ENCODE measurements at places on chromosomes 3 and 15.

DNA sequence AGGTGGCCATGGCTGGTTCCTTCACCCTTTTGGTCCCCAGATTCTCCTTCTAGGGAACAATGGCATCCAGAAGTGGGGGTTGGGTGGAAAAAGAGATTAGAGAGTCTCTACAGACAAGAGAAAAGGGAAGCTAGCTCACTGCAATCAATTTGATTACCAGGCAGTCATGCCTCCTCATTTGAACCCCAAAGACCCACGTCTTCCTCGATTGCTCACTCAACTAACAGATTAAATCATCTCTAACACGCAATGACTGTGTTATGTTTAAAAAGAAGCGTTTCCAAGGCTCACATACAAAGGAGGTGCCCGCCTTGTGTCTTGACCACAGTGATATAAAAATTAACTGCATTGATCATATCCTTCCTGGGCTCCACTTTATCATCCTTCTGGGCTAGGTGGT, 57.6 kb downstream of the BHLHE40 start:
- no peak for DNase-seq

- DNase-seq: no peak
Measured at GRCh38 chr3:38970851-38971638, 80.7 kb downstream of the SCN11A start.

GRCh38 chr3:37030588-37030987, 37.3 kb downstream of the MLH1 start:
- no peak for DNase-seq

- peak; percentile 8 for DNase-seq
Measured at GRCh38 chr3:72155391-72156064, 370.6 kb upstream of the PROK2 start.

- DNase-seq: no peak
Measured at GRCh38 chr15:58213587-58214338, 75.6 kb downstream of the AQP9 start.

- no peak for DNase-seq
Measured at GRCh38 chr3:72601060-72601459, 247.2 kb downstream of the SHQ1 start.

GRCh38 chr3:72520690-72521308, 327.4 kb downstream of the SHQ1 start:
- no peak for DNase-seq

- no peak for DNase-seq
Measured at GRCh38 chr3:65778968-65779367, 259.8 kb downstream of the MAGI1 start.

- no peak for DNase-seq
Measured at GRCh38 chr3:59876533-59877062, 826.8 kb upstream of the CFAP20DC start.

GRCh38 chr3:38067508-38068233, 28.7 kb downstream of the DLEC1 start:
- no peak for DNase-seq

DNA sequence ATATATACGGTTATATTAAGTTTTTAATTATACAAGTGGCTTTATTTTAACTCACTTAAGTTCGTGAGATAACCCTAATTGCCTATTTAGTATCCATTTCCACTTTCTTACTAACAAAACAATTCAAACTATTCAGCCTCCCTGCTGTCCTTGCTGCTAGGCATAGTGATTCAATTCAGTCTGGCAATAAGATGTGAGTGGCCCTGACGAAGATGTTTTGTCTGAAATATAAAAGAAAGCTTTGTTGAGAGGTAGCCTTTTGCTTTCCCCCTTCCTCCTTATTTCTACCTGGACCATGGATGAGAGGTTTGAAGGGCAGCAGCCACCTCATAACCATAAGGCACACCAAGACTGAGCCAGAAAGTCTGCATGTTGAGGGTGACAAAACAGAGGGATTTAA, 89.3 kb upstream of the TRIM42 start:
- DNase-seq: no peak

- no peak for DNase-seq
Measured at GRCh38 chr3:24242012-24242698, 252.5 kb downstream of the THRB start.

DNA sequence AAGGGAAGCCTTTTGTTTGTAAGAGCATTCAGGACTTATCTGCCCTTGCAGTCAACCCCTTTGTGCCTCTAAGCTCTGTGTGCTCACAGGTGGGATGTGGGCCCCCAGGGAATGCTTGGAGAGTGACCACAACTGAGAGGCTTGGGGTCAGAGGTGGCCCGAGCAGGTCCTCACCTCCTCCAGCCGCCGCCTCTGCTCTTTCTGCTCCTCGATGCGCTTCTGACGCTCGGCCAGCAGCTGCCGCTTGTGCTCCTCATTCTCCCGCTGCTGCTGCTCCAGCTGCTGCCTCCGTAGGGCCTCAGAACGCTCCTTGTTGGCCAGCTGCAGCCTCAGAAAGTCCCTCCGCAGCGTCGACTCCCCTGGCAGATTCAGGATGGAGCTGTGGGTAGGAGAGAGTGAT, 130.8 kb upstream of the SLC2A2 start:
- no peak for DNase-seq

DNA sequence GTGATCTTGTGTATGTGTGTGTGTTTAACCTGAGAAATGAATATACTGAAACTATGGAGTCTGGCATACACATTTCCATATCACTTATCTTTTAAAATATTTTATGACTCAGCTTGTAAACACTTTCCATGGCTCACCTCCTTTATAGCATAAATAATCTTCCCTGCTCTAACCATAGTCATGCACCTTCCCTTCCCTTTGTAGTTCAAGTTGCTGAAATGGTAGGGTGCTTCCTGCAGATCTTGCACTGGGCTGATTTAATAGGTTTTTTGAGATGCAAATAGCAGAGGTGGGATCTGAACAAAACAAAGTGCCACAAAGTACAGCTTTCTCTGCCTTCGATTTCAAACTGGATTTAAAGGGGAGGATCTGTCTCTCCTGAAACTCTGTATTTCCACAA, 712.7 kb upstream of the LMCD1 start:
- no peak for DNase-seq

- no peak for DNase-seq
Measured at GRCh38 chr3:190026154-190026553, 94.5 kb downstream of the P3H2 start.

DNA sequence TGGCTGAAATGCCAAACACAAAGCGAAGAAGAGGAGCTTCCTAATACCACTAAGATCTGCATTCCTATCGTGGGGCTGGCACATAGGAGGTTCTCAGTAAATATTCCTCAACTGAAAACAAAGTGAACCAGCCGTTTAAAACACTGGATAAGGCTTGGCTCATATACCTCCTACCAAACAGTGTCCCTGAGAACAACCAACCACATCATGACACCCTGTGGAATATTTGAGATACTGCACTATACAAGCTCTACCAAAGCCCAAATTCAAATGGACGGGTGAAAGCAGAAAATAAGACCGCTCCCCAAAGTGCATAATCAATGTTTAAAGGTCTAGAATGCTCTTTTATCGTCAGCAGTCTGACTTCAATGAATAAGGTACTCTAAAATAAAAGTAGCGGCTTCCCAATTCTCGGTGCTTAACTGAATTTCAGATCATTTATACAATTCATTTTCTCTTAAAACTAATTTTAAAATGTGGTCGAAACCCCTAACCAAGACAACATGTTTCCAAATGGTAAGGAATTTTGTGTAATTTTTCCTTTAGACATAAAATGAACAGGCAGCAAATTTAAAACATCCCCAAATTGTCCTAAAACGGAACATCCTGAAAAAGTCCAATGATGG, 425.8 kb downstream of the ERC2 start:
- no peak for DNase-seq

DNA sequence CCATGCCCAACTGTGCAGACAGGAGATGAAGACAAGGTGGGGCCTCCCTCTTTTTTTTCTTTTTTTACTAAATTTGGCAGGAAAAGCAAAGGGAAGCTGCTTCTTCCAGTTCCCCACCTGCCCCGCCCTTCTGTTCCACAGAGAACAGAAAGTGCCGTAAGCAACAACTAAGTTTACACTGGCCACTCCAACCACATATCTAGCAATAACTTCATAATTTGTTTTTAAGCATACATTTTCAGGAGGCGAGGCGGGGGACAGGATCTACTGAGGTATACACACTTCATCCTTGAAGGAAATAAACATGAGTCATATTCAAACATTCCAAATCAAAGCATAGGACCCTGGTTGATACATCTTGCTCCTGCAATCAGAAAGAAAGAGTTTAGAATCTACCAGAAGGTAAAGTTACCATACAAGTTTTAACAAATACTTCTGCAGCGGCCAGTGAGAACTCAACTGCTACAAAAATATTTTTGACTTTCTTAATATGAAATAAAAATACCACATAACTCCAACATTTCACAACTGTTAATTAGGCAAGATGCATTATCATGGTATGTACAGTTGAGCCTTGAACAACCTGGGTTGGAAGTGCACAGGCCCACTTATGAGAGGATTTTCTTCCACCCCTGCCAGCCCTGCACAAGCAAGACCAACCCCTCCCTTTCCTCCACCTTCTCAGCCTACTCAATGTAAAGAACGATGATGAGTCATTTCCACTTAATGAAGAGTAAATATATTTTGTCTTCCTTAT, 50.7 kb downstream of the FOXP1 start:
- DNase-seq: no peak

GRCh38 chr3:195385526-195385925, 57.3 kb downstream of the ACAP2 start:
- no peak for DNase-seq

DNA sequence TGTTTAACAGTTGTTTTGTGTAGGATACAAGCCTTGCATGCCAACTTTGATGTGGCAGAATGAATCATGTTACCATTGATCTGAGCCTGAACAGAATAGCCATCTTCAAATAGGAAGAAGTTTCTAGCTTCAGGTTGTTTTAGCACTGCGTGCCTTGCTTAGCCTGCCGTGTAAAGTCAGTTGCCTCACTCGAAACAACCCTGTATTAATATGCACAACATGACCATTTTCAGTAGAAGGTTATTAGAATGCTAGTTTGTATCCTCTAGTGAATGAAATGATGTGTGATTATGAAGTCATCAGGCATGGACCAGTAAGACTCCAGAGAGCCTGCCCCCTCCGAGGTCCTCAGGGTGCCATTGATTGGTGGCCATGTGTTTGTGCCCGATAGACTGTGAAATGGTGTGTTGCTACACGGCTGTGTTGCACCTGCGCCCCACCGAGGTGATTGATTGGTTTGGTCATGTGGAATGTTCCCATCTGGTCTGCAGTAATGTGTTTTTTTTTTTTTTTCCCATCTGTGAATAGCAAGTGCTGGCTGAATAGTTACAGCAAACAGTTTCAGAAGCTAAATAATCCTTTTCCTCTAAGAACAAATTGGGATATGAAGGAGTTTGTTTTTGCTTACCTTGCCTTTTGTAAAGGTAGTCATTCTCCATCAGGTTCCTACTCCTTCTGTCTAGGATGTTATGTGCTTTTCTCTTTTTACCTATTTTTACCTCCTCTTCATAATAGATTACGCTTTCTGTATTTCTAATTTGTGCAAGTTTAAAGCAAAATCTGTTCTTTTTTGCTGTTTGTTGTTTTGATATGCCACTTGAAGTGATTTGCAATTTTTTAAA, 214.9 kb downstream of the TCF12 start:
- DNase-seq: no peak

GRCh38 chr15:87634361-87634760, 622.2 kb downstream of the NTRK3 start:
- no peak for DNase-seq

DNA sequence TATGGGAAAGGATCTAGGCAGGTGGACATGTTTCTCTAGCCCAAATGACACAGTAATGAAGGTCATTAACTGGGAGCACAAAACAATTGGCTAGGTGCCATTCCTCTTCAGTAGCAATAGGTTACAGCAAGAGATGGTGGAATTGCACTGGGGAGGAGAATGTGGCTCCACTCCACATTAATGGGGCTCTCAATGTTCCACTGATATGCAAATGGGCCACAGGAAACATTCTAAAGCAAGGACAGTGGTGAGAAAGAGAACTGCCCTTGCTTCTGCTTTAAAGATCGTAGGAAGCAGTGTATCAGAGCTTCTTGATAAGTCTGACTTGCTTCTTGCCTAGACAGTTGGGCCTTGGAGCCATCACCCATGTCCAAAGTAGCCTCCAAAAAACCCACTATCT, 271.4 kb upstream of the PPP2R3A start:
- no peak for DNase-seq

DNA sequence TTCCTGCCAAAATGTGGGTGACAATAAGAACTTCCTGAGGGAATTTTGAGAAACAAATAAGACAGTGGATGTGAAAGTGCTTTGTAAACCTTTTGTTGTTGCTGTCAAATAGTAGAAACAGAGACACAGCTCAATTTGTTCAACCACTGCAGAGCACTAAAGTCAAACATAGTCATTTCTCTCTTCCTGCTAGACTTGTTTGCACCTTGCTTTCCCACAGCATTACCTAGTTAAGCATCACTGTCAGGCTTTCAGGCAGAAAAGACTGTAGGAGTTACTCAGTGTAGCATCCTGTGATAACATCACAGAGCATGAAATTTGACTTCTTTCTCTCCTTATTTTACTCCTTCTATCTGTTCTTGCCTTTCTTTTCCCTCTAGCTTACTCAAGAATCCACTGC, 27.1 kb downstream of the SLC12A1 start:
- DNase-seq: no peak

- no peak for DNase-seq
Measured at GRCh38 chr3:179196098-179196497, 47.9 kb downstream of the PIK3CA start.

DNA sequence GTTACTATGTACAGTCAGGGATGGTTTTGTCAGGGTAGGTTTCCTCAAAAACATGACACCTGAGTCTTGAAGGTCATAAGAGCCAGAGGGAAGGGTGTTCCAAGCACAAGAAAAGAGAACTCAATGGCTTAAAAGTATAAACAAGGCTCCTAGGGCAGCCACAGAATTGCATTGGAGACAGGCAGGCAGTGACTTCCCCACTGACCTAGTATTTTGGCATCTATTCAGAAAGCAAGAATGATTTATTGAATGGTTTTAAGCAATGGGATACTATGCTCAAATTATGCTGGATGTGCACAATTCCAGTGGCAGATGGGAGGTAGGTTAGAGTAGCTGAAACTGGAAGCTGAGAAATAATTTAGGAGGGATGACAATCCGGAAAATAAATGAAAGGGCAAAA, 54.0 kb downstream of the TSC22D2 start:
- DNase-seq: no peak

GRCh38 chr15:100727291-100727851, 125.0 kb downstream of the ASB7 start:
- no peak for DNase-seq

DNA sequence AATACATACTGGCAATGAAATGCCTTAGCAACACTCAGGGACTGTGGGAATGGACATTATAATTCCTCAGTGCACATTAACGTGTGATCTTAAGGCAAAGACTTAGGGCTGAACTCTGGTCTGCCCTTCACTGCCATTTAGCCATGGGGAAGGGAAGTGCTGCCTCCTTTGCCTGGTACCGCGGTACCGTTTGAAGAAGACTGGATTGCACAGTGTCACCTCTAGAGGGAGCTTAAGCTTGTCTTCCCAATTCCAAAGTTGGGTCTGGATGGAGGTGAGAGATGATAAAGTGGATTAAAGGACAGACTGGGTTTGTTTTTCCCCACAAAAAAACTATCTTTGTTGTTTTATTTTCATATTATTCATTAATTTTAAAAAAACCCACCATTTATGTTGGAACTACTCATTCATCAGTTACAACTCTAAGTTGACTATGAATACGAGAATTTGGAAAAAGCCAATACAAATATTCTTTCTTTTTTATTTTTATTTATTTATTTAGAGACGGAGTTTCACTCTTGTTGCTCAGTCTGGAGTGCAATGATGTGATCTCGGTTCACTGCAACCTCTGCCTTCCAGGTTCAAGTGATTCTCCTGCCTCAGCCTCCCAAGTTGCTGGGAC, 60.0 kb upstream of the SYN2 start:
- peak; percentile 2 for DNase-seq

GRCh38 chr3:62097121-62097520, 276.2 kb downstream of the FEZF2 start:
- no peak for DNase-seq

- DNase-seq: no peak
Measured at GRCh38 chr3:33358172-33358781, 81.0 kb downstream of the FBXL2 start.

Measured in hypothalamus (tissue), 51 donors.